ENCODE measurements at places on chromosomes 12 and 14. TPM values are rescaled to one million over a fixed set of nuclear protein-coding genes. Genes with fewer than 3 reads are reported as not detected.

LPCAT3 gene
- 19.3 TPM for total RNA-seq

FAM186B gene
- 0.93 TPM for total RNA-seq

GRCh38 chr14:89618811-89619551 is 201.9 kb upstream of the FOXN3 start:
- DNase-seq = peak; percentile 69

- DNase-seq = no peak
Observed at GRCh38 chr14:105185973-105186372, 4.9 kb upstream of the NUDT14 start.

DNA sequence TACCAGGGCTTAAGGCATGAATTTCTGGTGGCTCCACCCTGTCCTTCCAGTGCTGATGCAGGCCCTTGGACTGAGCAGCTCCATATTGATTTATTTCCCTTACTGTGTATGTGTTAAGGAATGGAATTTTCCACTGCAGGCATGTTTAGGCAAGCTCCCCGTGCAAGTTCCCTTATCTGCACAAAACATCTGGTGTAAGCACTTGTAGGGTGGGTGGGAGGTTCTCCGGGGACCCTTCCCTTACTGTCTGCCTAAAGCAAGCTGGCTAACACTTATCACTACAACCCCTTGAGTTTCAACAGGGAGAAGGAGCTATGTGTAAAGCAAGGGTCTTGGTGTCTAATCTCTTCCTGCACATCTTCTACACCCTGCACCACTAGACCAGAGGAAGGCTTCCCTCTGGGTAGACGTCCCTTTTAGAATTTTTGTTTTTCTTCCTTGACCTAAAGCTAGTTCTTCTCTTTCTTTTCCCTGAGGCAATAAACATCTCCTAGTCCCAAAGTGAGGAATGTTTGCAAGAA is 22.0 kb upstream of the DRAM1 start:
- no peak for DNase-seq

GRCh38 chr12:59859171-59859510 is 263.3 kb downstream of the SLC16A7 start:
- no peak for DNase-seq

DNA sequence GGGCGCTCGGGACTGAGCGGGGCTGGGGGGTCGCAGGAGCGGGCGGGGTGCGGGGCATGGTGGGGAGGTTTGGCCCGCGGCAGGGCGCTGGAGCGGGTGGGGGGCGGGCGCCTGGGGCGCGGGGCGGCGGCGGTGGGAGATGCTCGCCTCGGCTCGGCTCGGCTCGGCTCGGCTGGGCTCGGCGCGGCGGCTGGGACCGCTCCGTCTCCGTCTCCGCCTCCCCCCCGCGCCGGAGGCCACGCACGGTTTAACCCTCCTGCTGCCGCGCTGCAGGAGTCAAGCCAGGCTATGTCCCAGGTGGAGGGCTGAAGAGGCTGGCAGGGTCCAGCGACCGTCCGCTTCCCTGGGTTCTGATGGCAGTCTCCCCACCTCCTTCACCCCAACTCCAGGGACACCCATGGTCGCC is at the start of gene PIANP:
Gene PIANP (minus strand): TSS at position 170 of the 406 bp plus-strand sequence. CDS start 2,754 bp downstream, outside the sequence.
- DNase-seq = peak; percentile 52

DNA sequence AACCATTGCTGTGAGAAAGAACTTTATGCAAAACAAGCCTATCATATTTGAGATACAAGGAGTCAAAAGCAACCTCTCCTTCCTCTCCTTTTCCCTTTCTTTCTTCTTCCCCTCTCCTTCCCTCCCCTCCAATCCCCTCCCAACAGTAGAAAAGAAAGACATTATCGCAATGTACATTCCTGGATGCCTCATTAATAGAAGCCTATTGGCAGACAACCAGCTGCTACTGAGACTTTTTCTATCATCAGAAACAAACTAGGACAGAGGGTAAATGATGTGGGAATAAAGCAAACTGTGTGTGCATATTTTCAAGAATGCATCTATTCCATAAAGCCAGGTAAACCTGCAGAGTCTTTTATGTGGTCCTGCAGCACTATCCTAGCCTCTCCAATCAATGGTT is 237.2 kb downstream of the ITPR2 start:
- DNase-seq = no peak

- DNase-seq = no peak
Observed at GRCh38 chr12:2876431-2877046, 435 bp downstream of the FOXM1 start.

- DNase-seq = no peak
Observed at GRCh38 chr12:6463858-6464257, 6.6 kb downstream of the VAMP1 start.
